ENCODE measurements at places on chromosomes 16 and 17.

- no peak for DNase-seq
Observed at GRCh38 chr16:24568392-24568791, 29.0 kb downstream of the RBBP6 start.

- peak; percentile 42 for DNase-seq
Observed at GRCh38 chr16:85286951-85287814, 174.9 kb upstream of the CIBAR2 start.

DNA sequence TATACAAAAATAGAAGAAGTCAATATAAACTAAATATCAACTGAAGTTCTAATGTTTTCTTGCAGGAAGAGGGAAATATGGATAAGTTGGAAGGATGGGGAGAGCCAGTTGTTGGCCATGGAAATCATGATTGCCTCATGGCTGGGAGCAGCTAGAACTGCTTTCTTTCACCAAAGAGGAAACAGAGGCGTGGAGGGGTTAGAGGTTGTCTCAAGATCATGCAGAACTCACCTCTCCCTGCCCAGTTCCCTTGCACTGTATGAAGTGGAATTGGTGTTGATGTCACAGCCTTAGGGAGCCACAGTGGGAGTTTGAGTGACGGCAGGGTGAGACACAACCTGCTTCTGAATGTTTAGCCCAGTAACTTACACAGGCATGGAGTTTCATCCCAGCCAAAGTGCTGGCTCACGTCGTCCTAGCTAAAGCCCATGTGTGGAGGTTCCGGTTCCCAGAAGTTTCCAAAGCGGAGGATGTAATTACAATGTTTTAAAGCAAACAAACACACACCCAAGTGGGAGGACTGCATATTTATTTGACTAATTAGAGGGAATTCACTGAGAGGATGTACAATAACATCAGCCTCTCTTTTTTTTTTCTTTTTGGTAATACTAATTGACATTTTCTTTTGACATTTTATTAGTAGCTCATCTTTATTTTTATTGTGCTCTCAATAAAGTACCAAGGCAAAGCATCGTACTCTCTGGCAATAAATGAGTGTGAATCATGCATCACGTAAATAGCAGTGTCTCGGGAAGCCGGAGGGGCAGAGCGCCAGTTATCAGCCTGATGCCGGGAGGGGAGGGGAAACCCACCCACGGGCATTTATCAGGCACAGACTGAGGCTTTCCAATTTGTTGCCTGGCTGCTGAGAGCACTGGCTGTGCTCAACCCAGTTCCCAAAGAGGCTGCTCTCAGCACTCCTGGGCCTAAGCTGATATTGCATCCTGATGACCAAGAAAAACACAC is 118.7 kb upstream of the CDH5 start:
- DNase-seq: no peak

DNA sequence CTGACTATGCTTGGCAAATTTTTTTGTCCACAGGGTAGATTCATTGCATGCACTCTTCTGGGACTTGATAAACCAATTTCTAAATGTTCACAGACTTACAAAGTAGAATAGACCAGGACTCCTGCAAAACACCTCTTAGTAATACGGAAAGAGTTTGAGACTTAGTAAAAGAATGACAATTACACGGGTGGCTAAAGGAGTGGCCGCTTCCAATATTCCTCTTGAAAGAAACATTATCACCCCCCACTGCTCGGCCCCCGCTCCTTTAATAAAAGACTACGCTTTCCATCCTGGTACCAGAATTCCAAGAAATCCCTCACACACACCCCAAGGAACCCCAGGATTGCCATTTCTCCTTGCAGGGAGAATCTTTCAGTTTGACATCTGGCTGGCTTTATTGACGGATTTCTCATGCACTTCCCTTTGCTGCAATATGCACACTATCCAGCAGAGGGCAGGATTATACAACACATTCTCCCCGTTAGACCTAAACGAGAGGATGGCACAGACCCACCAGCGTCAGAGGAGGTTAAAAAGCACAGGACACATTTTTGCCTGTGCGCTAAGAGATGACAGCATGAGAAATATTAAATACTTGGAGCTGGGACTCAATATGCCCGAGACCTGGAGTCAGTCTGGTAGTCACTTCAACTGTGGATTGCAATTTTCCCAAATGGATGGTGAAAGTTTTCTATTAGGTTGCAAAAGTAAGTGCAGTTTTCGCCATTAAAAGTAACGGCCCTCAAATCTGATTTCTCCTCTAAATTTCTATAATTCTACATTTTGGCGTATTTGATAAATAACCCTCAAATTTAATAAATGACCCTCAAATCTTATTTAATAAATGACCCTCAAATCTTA is 46.6 kb upstream of the NUDT7 start:
- no peak for DNase-seq

DNA sequence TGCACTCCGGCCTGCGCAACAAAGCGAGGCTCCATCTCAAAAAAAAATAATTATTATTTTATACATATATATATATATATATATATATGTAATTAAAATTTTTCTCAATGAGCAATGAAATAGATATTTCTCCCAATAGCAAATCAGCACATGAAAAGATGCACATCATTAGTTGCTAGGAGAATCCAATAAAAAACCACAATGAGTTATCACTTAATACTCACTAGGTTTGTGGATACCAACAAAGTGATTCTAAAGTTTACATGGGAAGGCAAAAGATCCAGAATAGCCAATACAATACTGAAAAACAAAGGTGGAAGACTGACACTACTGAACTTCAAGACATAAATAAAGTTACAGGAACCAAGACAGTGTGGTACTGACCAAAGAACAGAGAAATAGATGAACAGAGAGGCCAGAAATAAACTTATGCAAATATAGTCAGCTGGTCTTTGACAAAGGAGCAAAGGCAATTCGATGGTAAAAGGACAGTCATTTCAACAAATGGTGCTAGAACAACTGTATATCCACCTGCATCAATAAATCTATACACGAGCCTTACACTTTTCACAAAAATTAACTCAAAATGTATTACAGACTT is 13.6 kb downstream of the SMG6 start:
- no peak for DNase-seq

GRCh38 chr17:40355123-40355803 is 9.3 kb downstream of the GJD3 start:
- DNase-seq: peak; percentile 24

GRCh38 chr16:11015076-11015475 is 70.7 kb downstream of the CLEC16A start:
- DNase-seq: no peak

- DNase-seq: no peak
Observed at GRCh38 chr17:19485800-19486340, 47.8 kb upstream of the SLC47A1 start.

DNA sequence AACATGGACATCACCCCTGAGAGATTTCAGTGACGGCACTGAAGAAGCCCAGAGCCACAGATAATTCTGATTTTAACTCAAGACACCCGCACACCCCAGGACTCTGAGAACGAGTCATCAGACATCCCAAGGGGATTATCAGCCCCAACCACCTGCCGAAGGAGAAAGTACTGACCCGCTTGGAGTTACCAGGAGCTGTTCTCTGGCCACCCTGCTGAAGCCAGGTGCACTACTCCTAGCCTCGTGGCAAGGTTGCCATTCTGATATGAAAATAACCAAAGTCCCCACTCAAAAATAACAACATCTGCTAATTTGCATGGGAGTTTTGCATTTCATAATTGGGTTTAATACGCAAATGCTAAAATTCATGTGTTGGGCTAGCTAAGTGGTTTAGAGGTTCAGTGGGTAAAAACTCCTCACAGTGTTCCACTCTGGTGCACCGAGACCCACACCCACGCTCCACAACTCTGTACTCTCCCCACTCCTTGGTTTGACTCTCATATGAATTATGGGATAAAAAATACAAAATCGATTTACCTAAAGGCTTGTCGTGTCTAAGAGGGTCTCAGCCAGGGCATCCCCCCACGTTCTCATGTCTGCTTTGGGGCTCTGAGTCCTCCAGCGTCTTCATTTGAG is 143.0 kb upstream of the NOL11 start:
- no peak for DNase-seq

DNA sequence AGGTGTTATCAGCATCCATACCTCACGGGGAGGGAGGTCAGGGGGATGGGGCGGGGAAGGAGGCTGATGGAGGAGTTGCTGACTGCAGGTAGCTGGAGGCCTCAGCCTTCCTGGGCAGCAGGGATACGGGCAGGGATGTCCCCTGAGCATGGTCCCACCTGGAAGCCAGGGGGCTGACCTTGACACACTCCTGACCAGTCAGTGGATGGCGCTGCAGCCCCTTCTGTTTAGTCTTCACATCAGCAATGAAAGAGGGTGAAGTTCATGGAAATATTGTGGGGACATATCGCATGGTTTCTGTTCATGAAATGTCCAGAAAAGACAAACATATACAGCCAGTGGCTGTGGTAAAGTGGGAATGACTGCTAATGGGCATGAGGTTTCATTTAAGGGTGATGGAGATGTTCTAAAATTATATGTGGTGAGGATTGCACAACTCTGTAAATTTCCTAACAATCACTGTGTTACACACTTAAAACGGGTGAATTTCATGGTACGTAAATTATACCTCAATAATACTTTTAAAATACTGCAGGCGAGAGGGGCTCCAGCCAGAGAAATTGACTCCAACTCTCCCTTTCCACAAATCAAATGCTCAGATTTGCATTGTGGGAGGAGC is 489.6 kb downstream of the CDH13 start:
- DNase-seq: no peak

- no peak for DNase-seq
Observed at GRCh38 chr17:60523822-60524221, 2.2 kb downstream of the APPBP2 start.

GRCh38 chr16:69190046-69190588 is 3.2 kb downstream of the SNTB2 start:
- DNase-seq: no peak

DNA sequence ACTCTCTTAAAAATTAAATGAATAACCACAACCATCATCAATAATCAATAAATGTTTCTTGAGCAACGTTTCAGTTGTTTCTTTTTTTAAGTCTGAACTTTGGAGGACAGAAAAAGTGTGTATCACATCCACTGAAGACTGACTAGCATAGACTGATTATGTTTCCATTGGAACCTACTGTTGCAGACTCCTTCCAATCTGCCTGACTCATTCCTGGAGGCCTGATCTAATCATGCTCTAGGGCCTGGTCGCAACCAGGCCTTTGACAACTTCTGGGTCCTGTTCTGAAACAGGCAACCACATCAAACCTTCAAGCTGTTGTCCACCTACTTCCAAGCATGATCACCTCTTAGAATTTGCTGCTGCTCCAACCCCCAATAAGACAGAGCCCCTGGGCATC is 109.2 kb upstream of the NUDT7 start:
- no peak for DNase-seq

DNA sequence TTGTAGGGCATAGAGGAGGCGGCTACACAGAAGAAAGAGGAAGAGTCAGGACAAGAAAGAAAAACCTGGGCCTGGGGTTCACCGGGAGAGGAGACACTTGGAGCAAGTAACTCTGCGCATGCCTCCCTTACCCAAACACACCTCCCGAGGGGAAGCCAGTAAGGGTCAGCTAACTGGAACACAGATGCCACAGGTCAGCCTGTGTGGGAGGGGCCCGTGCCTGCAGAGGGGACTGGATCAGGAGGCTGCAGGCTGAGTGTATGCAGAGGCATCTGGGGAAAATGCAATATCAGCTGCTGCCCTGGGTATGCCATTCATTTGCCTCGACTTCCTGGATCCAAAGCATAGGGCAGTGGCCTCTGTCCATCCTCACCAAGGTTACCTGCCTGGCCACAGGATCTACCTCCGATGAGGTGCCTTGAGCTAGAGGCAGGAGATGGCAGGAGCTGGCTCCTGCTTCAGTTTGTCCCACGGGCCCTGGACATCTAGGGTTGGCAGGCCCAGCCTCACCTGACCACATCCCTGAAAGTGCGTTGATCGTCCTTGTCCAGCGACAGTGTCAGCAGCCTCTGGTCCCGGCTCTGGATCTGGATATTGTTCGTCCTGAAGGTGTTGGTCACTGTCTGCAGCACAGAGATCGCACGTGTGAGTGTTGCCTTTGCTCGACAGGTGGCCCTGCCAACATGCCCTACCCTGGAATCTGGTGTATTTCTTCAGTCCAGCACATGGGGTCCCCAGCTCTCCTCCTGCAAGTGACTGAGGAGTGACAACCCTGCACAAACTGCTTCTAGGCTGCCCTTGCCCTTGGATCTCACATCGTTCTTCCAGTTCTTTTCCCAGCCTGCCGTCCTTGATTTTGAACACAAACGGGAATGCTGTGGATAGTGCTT is 4.6 kb upstream of the MFSD6L start:
- no peak for DNase-seq

GRCh38 chr16:51849715-51850114 is 697.2 kb downstream of the TOX3 start:
- DNase-seq: no peak

GRCh38 chr16:50533317-50533716 is 14.9 kb upstream of the NKD1 start:
- no peak for DNase-seq

DNA sequence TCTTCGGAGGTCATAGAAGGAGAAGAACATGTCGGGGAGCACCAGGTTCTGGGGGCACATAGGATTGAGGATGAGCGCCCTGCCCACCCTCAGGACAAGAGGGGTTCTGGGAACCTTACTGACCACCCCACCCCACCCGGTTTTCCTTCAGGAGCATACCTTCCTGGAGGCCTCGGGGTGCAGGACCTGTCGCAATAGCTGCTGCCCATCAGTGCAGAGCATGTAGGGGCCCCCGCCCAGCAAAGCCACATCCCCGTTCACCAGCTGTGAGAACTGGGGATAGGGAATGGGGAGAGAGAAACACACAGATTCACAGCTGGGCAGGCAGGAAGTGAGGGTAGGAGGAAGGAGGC is 2.1 kb downstream of the ESRP2 start:
- DNase-seq: no peak

DNA sequence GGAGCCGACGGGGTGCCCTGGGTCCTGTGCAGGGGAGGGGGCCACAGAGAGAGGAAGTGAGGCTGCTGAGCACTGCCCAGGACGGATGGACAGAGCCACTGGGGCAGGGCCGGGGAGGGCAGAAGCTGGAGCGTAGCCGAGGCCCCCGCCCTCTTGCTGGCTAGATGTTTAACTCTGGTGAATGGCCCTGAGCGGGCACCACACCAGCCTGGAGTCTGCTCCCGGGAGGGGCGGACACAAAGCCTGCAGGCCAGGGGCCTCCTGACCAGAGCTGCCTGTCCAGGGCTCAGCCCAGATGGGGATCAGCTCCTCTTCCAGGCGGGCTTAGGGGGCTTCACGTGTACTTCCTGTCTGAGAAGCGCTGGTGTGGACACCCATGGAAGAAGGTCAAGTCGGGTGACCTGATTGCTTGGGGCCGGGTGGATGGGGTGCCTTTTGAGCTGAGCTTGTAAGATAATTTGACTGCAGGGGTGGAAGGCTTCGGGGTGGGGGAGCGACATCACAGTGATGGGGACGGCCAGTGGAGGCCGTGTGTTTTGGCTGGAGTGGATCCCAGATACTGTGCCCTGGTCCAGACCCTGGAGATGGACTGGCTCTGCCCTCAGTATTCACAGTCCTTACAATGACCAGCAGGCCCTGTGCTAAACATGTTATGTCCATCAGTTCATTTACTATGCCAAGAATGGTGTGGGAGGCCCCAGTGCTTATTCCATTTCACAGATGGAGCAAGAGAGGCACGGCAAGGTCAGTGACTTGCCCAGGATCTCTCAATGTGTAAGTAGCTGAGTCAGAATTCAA is 33.7 kb upstream of the CIBAR2 start:
- no peak for DNase-seq

Data from hypothalamus (tissue), 51 donors.